SK-MEL-5 (cell line): ENCODE measurements at places on chromosomes 1 and 21.
A peak's percentile ranks its signal among the peaks of the same experiment; 100 is the strongest.

DNA sequence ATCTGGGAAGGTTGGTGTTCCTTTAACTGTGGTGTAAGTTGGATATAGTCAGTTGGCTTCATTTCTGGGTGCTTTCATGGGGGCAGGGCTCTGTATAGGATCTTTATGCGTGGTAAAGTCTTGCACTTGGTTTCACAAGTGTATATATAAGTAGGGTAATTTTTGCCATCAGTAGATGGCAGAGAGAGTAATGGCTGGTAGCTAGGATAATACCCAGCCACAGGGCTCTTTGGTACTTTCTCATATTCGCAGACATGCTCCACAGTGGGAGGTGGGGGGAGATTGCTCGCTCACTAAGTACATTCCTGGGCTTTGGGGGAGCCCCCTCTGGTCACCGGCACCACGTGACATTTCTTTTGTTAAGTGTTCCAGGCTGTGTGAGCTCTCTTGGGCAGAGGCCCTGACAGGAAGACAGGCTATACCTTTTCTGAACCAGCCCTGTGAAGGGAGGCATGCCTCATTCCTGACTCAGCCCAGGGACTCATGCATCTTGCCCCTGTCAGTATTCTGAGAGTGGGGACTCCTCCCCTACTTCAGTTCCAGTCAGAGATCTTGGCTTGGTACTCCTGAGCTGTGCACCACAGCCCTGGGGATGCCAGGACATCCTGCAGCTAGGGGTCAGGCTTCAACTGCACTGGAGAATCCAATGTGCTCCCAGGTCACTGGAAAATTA, 37.6 kb downstream of the FCRL2 start:
- DNase-seq, result peak; percentile 22

- DNase-seq, result no peak
These were observed 319.2 kb downstream of the TPR start for GRCh38 chr1:186055846-186056245.

- peak; percentile 63 for DNase-seq
These were observed 62.1 kb upstream of the CD55 start for GRCh38 chr1:207259391-207259790.

GRCh38 chr1:156471496-156472490, 28.8 kb downstream of the MEF2D start:
- DNase-seq, result no peak

DNA sequence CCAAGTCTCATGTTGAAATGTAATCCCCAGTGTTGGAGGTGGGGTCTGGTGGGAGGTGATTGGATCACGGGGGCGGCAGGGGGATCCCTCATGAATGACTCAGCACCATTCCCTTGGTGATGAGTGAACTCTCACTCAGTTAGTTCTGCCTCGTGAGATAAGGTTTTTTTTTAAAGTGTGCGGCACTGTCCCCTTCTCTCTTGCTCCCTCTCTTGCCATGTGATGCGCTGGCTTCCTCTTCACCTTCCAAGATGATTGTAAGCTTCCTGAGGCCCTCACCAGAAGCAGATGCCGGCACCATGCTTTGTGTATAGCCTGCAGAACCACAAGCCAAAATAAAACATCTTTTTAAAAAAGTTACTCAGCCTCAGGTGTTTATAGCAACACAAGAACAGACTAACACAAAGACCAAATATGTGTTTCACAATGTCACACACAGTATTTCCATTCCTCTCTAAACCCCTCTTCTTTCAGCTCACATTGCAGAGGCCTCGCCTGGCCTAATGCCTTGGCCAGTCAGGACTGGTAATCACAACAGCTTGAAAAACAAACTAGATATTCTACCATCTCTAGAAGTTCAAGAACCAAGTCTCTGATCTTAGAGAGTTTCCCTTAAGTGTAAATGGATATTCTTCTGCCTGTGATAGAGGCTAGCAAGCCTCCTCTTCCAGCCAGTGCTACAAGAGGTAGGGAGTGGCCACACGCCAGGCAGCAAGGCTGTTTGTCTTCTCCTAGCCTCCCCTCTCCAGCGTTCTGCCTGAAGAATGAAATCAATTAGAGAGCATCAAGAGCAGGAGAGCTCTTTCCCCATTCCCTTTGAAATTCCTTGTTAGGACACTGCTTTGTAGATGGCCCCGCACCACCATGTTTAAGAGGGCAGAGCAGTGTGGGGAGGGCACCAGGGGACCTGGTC, 19.6 kb upstream of the RAP1A start:
- no peak for DNase-seq

GRCh38 chr21:38228537-38228936, 28.3 kb upstream of the KCNJ15 start:
- no peak for DNase-seq

- peak; percentile 51 for DNase-seq
These were observed 2.0 kb downstream of the HES3 start for GRCh38 chr1:6245869-6246496.

DNA sequence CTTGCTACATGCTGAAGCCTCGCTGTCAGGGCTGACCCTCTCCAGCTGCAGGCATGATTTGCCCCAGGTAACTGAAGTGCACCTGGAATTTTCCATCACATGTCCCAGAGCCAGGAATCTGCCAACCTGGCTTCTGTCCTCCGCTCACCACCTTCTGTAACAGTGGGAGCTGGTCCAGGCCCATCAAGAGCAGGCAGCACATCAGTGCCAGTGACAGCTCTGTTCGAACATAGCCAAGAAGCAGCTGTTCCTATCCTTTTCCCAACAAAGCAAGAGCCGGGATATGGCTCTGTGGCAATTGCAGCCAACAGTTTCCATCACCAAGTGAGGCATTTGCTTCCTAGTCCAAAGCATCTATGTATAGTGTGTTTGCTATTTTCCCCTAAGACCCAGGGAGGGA, 42.2 kb upstream of the KANK4 start:
- DNase-seq, result no peak

DNA sequence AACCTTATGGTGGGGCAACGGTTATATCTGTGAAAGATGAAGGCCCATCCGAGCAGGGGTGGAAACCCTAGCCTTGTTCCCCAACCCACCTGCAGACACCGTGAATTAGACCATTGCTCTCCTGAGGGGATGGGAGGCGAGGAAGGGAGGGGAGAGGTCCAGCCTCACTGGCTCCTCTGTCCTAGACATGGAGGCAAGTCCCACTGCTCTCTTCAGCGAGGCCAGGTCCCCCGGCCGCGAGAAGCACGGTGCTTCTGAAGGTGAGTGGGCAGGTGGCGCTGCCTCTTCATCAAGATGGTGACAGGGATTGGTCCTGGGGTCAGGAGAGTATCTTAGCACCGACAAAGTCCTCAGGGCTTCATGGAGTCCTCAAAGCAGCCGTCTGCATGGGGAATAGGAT, 59.3 kb downstream of the VWA5B1 start:
- DNase-seq, result no peak

GRCh38 chr1:98947071-98947470, 57.6 kb downstream of the PLPPR5 start:
- DNase-seq, result no peak

DNA sequence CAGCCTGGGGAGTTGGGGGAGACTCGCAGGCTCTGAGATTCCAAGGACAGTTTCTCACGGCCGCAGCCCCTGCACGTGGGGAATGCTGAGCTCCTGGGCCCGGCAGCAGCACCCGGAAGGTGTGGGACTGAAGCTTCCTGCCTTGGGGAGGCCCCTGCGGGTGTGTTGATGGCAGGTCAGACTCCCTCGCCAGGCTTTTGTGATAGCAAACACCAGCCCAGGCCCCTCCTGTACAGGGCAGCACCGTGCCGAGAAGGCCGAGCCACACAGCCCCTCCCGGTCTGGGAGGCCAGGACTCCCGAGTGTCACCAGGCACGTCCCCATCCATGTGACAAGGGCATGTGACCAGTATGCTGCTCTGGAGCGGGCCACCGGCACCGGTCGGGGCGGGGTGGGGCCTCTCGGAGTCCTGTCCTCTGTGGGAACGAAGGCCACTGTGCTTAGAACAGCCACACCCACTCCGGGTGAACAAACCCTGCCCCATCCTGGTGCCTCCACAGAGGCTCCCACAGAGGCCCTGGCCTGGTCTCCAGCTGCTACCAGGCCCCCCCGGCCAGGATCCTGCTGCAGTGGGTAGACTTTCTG, 31.1 kb upstream of the ARHGEF16 start:
- no peak for DNase-seq

DNA sequence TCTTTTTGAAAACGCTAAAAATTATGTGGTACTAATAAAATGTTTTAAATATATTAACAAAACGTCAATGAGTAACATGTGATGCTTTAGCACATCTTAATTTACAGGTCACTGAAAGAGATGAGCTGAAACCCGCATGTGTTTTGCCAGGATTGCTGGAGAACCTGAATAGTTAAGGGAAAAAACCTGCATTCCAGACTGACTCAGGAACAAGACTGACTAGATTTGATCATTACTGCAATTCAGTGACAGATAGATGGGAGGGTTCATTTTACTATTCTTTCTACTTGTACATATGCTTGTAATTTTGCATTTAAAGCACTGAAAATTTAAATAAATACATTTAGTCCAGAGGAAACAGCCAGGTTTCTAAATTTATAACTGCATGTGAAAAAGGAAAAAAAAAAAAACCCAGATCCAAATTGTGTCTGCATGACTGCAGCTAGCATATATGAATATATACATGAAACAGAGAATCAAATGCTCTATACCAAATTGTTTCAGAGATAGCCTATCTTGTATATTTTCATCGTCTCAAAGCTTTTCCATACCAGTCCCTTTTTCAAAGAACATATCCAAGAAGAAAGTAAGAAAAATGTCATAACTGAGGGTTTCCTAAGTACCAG, 71.7 kb downstream of the APP start:
- DNase-seq, result no peak

GRCh38 chr1:197515421-197515820, 247.4 kb downstream of the CRB1 start:
- DNase-seq, result no peak

DNA sequence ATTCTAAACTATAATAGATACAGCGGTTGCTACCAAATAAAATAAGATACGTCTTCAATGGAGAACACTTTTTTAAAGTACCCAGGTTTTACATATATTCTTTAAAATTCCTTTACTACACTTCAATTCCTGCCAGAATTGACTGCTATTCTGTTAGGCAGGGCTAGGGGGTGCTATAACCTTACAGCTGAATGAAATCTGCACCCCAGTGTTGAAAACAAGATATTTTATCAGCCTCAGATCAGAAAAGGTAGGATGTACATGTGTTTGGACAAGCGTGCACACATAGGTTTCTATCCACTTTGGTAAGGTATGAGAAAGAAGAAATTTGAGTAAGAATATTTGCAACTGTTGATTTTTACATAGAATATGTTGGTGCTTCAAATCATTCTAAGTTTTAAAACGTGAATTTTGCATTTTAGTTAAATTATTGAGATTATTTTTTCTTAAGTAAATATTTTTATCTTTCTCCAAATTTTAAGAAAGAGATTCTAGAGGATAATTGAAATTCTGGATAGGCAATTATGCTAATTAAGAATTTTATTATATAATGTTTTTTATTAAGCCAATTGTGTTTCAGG, 490.8 kb upstream of the ADGRL4 start:
- peak; percentile 49 for DNase-seq

DNA sequence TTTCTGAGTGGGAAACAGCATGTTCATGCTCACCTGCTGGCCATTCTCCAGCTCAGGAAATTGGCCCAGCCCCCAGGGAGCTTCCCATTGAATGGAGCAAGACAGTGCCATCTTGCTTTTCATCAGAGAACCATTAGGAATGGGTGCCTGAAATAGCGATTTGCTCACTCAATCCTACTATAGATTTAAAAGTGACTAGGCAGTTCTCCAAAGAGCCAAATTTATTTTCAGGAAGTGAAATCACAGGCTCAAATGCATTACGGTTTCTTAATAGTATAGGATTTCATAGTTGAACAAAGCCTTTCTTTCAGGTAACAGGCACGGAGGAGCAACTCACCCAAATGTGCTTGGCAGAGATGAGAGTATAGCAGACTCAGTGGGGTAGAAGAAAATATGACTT, 272.1 kb downstream of the GRIK1 start:
- peak; percentile 49 for DNase-seq

- peak; percentile 34 for DNase-seq
These were observed 41.2 kb downstream of the DPT start for GRCh38 chr1:168687816-168688215.
